ELR (cell line): ENCODE measurements at places on chromosomes 7 and 10.
A peak's percentile ranks its signal among the peaks of the same experiment; 100 is the strongest.

DNA sequence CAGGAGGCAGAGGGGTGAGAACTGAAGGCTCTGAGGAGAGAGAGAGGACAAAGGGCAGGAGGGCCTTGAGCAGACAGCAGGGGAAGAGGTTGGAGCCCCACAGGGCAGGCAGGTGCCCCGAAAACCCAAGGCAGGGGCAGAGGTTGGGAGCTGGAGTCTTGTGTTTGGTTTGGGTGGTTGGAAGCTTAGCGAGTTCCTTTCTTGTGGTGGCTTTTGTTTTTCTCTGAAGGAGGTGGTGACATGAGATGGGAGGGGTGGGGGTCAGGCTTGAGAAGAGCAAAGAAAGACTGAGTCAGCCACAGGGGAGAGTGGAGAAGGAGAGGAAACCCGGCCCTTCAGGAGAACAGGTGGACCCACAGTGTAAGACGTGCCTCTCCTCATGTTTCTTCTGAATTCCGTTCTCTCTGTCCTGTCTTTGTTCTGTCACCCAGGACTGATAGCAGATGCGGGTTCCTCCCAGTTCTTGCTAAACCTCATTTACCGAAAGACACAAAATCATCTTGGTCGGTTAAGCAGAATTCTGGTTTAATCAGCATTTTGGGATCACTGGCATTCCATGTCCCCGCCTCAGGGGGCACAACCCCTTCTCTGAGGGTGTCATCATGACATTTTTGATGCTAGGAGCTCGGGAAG lies 95.3 kb downstream of the INSYN2A start:
- DNase-seq: no peak

DNA sequence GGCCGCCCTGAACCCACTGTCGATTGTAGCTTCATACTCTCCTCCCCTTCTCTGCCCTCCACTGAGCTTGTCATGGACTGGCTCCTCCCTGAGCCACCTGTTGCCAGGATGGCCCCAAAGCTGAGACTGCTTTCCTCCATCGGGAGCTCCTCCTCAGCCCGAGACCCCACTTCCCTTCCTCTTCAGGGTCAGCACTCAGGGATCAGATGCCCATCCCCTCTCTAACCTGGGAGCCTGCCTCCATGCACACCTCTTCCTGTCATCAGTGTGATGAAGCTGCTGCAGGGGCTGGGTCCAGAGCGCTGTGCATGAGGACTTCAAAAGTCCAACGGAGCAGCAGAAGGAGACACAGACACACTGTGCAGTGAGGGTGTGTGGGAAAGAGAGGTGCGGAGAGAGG lies 201.1 kb downstream of the WDR37 start:
- no peak for DNase-seq

DNA sequence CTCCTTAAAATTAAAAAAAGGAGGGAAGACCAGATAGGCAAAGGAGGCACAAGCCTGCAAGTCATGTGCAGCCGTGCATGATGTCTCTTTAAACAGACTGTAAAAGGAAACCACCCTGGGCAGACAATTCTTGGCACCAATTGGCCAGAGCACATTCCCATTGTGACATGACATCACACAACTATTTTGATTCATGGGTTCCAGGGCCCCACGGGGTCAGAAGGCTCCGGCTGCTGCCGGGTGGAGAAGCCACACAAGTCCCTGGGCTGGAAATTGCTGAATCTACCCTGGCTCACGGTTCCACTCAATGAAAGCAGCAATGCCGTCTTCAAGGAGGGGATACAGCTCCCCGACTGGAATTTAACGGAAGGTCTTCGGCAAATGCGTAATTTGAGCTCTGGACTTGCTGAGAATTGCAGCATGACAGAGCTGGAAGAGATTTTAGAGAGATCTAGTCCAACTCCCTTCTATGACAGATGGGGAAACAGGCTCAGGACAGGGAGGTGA lies 140.5 kb downstream of the PRKAG2 start:
- peak; percentile 93 for DNase-seq

DNA sequence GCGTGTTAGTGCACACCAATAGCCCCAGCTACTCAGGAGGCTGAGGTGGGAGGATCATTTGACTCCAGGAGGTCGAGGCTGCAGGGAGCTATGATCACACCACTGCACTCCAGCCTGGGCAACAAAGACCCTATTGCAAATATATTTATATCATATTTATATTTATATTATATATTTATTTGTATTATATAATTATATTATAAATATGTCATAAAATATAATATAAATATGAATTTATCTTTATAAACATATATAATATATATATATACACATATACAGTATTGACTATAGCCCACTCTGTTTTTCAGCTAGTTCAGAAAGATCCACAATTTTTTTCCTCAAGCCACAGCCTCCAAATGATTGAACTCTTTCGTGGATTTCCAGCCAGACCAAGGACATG lies 45.3 kb upstream of the MYL10 start:
- no peak for DNase-seq

DNA sequence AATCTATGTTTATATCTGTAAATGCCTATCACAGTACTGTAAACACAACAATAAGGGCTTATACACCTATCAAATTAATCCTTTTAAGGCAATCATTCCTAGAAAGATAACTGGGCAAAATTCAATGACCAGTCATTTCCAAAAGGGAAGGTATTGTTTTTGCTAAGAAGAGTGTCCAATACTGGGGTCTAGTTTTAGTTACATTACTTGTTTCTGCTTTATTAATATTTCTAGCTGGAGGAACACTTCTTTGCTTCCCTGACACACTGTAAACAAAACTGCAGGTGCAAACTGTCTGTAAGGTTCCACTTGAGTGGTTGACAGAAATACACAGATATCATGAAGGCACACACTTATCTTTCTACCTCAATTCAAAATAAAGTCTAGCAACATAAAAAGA lies 84.2 kb upstream of the FAM133B start:
- no peak for DNase-seq

GRCh38 chr10:62323751-62324150 lies 50.4 kb upstream of the ZNF365 start:
- peak; percentile 3 for DNase-seq

DNA sequence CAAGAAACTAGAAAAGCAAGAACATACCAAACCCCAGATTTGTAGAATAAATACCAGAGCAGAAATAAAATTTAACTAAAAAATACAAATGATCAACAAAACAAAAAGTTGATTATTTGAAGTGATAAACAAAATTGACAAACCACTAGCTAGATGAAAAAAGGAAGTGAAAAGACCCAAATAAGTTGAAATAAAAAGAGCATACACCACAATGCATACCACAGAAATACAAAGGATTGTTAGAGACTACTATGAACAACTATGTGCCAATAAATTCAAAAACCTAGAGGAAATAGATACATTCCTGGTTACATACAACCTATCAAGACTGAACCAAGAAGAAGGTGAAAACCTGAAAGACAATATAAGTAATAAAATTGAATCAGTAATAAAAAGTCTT lies 333.4 kb downstream of the SH2D4B start:
- DNase-seq: no peak

DNA sequence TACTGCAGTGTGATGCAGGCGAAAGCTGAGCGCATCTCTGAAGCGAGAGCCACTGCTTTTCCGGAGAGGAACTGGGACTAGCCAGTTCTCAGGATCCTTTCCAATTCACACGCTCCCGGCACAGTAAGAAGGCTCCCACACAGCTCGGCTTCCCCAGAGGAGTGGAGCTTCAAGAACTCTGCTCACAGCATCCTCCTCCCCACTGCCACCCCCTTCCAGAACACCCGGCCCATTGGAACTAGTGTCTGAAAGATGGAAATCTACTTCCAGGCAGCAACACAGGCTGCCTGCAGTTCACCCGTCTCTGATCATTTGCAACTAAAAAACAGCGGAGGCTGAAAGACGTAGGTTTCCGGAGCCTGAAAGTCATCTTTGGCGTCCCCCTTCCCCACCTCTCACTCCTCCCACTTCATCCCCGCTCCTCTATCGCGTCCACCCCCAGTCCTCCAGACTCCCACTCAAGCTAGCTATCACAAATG lies at the start of gene DGKB:
Gene DGKB, minus strand, starts transcription at position 163 of the 479 bp plus-strand sequence.
- DNase-seq: peak; percentile 41

GRCh38 chr7:30795161-30795948 lies 24.1 kb downstream of the MINDY4 start:
- DNase-seq: peak; percentile 33

- DNase-seq: peak; percentile 99
These were observed 13.1 kb upstream of the ZMIZ2 start for GRCh38 chr7:44735403-44736165.

- DNase-seq: peak; percentile 73
These were observed 210.6 kb downstream of the ZNF365 start for GRCh38 chr10:62584731-62585130.

GRCh38 chr10:12252882-12253546 lies 57.0 kb downstream of the CDC123 start:
- peak; percentile 37 for DNase-seq

GRCh38 chr7:122137251-122138077 lies 6.6 kb downstream of the AASS start:
- peak; percentile 62 for DNase-seq

DNA sequence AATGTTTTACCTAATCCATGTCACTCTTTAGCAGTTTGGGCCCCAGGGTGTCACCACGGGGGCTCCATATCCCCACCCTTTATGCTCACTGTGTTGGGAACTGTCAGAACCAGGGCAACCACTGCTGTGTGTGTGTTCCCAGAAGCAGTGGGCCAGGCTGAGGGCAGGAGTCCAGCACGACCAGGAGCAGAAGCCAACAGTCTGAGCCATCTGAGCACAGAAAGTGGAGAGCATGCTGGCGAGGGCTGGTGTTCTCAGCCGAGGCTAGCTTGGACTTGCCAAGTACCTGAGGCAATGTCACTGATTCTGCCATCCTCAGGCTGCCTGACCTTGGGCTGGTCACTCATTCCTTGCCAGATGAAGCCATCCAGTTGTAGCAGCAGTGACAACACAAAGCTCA lies 285.0 kb downstream of the BMPER start:
- DNase-seq: no peak

GRCh38 chr7:150371996-150372270 lies 3.3 kb downstream of the REPIN1 start:
- DNase-seq: no peak

DNA sequence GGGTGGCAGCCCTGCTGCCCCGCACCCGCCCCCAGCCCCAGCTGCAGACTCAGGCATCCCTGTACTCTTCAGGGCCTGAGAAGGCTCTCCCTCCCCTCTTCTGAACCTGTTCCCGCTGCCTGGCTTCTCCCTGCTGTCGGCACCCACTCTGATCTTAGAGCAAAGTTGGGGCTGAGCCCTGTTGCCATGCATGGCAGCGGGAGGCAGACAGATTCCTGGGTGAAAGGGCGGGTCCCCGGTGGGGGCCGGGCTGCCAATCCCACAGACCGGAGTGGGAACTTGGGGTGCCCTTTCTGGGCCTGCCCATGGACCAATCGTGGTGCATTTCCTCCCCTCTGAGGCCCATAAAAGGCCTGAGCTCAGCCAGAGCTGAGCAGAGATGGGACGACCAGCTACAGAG lies 80.7 kb downstream of the SPDYE5 start:
- DNase-seq: no peak

DNA sequence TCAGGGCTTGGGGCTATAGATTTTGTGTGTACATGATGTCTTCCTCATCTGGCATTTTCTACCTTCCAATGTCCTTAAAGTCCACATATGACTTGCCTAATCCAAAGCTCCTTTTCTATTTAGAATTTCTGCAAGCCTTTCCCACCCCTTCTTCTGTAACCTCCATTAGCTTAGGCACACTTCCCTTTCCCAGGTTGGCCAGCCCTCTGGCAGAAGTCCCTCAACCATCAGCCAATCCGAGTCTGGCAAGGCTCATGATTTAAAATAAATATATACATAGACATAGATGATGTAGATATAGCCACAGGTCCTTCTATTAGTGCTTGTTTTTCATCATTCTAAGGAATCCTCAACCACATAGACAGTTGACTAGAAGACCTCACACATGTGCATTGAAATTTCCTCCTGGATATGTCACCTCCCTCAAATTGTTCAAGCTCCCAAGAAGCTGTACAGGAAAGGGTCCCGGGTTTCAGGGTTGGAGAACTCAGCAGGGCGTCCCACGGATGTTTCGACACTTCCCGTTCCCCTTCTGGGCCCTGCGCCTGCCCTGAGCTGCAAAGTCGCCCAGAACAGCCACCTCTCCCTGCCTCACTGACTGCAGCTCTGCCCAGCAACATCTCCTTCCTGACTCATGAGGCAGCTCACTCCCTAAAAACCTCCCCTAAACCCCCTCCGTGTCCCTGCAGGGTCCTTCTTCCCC lies 20.4 kb upstream of the PIK3AP1 start:
- no peak for DNase-seq

GRCh38 chr7:133646472-133647315 lies 393.8 kb downstream of the EXOC4 start:
- no peak for DNase-seq

DNA sequence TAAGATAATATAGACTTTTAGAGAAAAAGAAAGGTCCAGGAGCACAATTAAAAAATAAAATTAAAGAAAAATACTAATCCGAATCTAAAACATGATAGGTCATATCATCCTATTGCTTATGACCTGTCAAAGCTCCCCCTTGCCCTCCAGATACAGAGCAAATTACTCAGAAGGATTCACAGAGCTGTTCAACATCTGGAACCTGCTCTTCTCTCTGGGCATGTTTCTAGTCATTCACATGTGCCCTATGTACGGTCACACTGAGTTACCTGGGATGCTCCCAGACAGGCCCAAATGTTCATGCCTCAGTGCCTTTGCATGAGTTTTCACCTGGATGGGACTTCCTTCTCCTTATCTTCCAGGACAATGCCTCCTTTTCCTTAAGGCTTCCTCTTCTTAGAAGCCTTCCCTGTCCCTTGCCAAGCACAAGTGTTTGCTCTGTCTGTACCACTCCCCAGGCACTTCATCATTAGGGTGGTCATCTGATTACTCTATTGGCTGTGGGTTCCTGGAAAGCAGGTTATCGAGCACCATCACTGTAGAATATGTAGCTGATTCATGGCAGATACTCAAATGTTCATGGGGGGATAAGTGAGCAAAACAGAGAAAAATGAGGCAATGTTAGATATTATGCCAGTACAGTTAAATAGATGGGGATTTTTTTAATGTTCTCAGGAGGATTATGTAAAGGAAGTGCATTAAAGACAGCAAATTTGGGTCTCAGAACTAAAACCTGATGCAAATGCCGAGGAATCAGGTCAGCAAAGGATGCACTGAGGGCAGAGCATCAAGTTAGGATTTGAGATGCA lies 12.0 kb upstream of the AOAH start:
- no peak for DNase-seq
